ENCODE measurements at places on chromosomes 1 and 21.

GRCh38 chr21:20030390-20030789, 967.8 kb upstream of the NCAM2 start:
- no peak for DNase-seq

GRCh38 chr1:29444081-29444715, 207.9 kb downstream of the PTPRU start:
- DNase-seq: no peak

DNA sequence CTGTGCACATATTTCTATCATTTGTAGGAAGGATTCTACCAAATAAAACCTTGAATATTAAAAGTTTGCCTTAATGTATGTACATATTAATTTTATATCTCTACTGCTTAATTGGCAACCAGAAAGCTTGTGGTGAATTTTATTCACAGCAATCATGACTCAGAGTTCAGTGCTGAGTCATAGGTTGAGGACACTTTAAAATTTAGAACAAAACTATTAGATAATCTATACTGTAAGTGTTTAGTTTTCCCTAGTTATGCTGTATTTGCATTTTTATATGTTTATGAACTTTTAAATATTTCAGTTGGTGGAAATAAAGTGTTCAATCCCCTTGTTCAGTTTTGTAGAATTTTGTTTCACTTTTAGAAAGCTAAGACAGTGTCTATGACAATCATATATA, 841.5 kb downstream of the KCNT2 start:
- DNase-seq: no peak

DNA sequence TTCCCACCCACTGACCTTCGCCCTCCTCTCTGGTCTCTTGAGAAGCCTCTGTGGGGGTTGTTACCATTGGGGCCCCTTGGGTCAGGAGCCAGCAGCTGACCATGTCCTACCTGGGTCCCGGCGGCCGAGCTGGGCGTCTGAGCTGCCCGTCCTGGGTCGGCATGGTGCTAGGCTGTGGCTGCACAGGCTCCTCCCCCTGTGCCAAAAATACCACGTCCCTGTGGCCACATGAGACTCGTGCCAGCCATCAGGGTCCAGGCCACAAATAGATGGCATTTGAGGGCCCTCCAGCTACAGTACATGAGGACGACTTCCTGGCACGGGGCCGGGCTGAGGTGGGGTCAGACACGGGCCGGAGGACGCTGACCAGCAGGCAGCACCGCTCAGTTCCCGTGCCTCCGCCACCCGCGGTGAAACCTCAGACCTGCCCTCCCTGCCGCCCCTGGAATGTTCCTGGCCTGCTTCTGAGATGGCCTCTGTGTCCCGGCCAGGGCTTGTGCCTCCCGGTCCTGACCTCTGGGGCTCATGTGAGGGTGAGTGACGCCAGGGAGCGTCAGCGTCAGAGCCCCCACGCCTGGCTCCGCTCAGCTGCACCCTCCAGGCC, at the start of gene PERM1:
TSS of gene PERM1 (minus strand) at position 139 of the 604 bp plus-strand sequence. CDS start 1,064 bp downstream, outside the sequence.
- no peak for DNase-seq

- no peak for DNase-seq
These were observed 4.1 kb upstream of the MIS18A start for GRCh38 chr21:32282992-32283391.

GRCh38 chr1:169814265-169814664, 19.6 kb upstream of the METTL18 start:
- DNase-seq: no peak

GRCh38 chr1:91811363-91812025, 74.5 kb downstream of the TGFBR3 start:
- no peak for DNase-seq

- DNase-seq: no peak
These were observed 348.7 kb downstream of the PAPPA2 start for GRCh38 chr1:176811511-176812288.

DNA sequence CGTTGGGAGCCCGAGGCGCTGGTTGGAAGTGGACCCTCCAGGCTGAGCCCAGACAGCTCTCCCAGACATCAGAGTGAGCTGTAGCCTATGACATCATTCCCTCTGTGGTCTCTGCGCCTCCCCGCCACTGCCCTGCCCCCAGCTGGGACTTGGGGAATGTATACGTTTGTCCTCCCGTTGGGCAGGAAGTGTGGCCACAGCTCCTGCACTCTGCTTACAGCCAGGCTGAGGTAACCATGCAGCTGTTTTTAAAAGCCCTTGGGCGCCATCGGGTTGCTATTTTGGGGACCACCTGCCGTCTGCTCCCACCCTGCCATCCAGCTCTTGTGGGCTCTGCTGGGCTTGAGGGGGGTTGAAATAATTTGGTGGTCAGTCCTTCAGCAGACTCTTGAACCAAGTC, 7.8 kb downstream of the VASH2 start:
- no peak for DNase-seq

DNA sequence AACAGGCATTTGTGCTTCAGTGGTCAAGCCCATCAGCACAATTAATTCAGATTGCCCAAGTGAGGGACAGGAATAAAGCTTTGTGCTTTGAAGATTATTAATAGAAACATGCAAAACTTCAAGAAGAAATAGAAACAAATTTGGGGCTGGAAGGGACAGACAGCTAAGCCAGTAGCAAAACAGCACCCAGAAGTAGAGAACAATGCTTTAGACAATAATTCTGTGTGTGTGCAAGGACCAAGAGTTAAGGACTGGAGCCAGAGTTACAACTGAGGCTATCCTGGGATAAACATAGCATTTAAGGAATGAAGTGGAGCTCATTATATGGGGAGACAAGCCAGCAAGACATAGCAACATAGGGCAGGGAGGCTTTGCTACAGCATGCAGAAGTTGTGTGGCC, 251.9 kb upstream of the DAB1 start:
- DNase-seq: no peak

DNA sequence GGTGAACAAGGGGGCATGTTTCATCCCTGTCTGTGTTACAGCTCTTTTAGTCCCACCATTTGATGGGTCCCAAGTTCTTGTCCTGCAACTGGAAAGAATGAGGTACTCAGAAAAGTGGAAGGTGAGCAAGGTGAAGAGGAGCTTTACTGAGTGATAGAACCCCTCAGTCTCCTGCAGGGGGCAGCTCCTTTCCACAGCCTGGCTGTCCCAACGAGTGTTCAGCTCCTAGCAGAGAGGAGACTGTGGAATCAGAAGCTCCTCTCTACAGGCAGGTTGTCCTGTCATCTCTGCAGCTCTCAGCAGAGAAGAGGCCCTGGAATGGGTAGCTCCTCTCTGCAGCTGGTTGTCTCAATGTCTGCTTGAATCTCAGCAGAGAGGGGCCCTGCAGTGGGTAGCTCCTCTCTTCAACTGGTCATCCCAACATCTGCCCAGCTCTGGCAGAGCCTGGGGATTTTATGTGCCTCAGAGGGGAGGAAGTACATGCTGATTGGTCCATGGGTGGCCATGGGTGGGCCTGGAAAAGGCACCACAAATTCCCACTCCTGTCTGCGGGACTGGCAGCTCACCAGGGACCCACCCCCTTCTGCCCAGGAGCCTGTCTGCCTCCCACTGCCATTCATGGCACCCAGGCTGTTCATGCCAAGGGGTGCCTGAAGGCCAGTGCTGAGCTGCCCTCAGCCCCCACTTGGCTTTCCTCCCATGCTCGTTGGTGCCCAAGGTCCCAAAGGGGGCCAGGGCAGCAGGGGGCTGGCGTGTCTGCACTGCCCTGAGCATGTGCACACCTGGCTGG, 25.7 kb downstream of the LDLRAD1 start:
- DNase-seq: no peak

DNA sequence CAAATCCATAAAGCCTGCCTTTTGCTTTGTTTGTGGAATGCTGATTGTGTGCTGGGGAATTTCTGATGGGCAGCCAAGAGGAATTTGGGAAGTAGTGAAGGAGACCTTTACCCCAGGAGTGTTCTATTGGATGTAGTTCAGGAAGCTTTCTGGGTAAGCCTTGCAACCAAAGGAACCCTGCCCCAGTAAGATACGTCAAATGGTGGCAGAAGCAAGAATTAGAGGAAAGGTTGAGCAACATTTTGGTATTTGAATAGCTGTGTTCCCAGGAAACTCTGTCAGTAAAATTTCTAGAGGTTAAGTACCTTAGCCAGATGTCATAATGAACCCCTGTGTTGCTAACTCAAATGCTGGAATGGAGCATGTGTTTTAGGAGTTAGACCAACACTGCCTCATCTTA, 6.4 kb downstream of the MGST3 start:
- DNase-seq: no peak

DNA sequence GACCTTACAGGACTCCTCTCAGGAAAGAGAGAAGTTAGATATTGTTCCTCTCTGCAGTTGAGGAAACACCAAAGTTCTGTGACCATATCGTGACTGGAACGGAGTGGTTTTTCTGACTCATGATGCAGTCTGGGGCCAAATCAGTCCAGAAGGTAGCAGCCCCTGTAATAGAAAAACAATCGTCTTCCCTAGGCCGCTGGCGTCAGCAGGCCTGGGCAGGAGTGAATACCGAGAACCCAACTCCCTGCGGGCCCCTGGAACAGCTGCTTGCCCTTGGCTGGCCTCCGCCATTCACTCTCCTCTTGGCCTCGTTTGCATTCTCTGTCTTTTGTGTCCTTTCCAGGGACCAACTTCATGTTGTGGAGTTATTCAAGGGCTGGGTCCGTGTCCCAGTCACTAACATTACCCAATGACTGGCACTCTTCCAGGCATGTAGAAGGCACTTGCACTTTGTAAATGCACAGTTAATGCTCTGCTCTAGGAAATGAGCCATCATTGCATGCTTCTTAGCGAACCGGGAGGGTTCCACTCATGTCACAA, 10.9 kb upstream of the CD101 start:
- peak; percentile 34 for DNase-seq

DNA sequence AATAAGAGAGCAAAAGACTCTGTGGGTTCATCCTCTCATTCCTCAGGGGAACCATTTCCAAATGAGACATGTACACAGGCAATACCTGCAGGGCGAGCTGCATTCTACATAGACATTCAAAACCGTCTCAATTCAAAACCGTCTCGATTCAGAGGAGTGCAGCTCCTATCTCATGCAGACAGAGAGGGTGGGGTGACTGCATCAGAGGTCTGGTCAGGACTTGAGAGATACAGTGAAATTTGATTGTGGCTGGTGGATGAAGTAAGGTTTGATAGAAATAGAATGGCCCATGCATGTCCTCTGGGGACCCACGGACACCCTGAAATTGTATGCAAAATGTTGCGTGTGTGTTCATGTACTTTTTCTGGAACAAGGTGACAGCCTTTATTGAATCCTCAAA, 27.3 kb downstream of the TEX35 start:
- DNase-seq: no peak

DNA sequence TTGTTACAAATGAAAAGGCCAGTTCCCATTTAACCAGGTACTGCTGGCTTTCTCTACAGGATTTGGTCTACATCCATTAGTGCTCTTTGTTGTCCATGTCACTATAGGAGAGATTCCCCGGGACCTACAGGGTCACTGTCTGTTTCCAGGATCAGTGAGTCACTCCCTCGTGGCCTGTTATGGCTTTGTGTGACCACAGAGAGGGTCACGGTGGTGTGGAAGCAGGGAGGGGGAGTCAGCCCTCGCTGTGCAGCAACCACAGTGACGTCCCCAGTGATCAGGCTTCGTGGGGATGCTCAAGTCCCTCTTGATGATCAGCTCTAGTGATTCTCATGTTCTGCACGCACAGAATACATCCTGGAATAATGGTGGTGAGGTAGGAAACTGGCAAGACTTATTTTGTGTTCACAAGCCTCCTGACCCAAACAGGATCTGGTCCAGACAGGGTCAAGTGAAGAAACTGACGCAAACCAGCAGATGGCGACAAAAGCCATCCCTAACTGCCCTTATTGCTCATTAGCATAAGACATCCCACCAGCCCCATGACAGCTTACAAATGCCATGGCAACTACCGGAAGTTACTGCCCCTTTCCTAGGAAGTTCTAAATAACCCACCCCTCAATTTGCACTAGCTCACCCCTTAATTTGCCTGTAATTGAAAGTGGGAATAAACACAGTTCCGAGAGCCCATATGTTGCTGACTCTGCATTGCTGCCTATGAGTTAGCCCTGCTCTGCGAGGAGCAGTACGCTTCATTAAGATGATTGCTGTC, 98.5 kb downstream of the DISC1 start:
- peak; percentile 25 for DNase-seq

DNA sequence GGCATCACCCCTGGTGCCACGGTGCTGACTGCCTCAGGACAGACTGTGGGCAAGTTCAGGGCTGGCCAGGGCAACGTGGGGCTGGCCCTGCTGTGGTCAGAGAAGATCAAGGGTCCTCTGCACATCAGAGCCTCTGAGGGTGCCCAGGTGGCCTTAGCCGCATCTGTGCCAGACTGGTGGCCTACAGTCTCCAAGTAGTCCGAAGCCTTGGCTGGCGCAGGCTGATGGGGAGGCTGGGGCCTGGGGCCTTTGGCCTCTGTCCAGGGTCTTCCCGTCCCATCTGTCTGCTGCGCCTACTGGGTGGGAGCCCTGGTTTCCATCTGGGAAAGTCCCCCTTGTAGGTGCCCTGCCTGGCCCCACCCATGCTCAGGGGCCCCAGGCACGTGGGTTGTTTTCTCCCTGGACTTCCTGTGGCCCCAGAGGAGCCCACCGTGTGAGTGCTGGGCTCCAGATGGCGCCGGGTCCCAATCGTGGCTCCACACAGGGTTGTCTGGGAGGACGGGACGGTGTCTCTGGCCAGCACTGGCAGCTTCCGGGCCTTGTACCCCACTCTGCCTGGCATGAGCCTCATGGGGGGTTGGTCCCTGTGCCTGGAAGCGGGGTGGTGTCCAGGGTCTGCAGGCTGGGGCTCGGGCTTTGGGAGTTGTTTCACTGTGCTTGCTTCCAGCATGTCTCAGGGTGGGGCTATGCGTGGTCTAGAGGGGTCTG, 9.9 kb downstream of the IBA57 start:
- no peak for DNase-seq

GRCh38 chr1:61875198-61875597, 132.9 kb downstream of the PATJ start:
- no peak for DNase-seq

- no peak for DNase-seq
These were observed 420.2 kb downstream of the KCTD3 start for GRCh38 chr1:215987092-215987875.

DNA sequence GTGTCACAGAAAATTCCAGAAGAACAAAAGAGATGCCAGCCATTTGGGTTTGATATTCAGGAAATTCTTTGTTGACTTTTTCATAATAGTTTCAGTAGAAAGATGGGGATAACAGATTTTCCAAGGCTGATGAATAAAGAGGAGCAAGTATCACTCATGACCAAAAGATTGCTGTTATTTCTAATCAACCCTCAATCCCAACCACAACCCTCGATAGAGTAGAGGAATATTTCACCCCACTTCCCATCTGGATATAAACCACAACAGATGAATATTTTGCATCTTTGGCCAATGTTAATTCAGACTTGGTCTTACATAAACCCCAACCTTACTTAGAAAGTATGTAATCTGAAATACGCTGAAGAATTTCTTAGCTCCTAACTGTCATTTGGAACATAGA, 232.4 kb downstream of the SEC16B start:
- no peak for DNase-seq

GRCh38 chr1:39102537-39103327, 76.6 kb downstream of the NDUFS5 start:
- DNase-seq: peak; percentile 91
